GM12878 (cell line): ENCODE measurements at places on chromosomes 5 and 9.

DNA sequence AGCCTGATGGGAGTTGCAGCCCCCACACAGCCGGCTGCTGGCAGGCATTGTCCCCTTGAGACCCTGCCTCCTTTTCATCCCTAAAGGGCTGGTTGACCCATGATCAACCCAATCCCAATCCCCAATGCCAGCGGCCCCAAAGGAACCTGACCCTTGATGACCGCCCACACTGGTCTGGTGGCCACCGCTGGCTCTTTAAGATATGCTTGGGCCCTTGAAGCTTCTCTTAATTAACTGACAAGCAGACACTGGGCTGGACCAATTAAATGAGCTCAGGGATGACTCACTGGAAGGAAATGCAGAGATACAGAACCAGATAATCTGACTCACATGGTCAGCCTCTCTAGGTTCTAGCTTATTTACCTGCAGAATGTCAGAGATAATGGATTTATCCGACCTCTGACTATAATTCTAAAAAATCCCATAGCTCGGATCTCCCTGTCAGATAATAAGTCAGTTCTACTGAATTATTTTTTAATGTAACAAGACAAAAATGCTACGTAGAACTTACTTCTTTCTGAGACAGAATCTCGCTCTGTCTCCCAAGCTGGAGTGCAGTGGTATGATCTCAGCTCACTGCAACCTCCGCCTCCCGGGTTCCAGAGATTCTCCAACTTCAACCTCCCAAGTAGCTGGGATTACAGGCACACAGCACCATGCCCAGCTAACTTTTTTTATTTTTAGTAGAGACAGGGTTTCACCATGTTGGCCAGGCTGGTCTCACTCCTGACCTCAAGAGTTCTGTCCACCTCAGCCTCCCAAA, 11.1 kb upstream of the MLANA start:
- DNase-seq: no peak

DNA sequence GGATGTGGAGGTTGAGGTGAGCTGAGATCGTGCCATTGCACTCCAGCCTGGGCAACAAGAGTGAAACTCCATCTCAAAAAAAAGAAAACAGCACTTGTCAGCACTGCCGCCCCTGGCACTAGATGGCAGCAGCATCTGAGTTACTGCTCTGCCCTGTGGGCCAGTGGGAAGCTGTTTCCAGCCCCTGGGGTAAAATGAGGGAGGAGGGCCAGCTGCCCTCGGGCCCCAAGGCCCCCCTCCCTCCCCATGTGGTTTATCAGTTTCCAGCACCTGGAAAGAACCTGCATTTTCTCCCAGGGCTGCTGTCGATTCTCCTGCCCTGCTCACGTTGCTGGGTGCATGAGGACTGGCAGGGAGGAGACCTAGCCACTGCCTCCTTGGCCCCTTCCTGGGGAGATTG, 13.2 kb upstream of the CEL start:
- no peak for DNase-seq

- DNase-seq: no peak
Measured at GRCh38 chr9:122126331-122127261, 33.0 kb downstream of the NDUFA8 start.

DNA sequence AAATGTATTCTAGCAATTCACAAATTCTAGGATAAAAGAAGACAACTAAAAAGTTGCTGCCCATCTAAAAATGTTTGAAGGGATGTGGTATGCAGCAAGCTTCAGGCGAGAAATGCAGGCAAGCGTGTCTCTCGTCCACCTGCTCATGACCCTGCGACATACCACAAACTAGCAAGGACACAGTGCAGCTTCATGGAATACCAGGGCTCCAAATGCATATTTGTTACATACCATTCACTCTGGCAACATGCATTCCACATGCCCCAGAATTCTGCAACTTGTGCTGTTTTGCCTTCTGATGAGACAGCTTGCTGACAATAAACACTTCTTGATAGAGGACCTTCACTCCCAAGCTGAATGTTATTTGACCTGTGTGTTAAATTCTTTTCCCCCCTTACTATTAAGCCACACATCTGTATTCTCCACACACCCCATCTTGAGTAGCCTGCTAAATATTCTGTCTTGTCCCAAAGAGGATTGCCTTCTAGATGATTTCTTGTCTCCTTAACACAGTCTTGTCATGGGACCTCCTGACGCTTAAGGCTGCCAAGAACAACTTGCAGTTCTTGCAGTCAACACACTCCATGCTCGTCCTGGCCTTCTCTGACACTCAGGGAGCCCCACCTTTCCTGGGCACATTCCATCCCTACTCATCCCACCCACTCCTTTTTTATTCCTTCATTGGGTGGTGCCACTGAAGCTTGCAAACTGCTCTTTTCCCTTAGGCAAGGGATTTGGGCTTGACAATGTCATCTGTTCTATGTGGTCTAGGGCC, 340.5 kb downstream of the PIK3R1 start:
- no peak for DNase-seq

- DNase-seq: no peak
Measured at GRCh38 chr5:57725658-57726504, 243.3 kb upstream of the ACTBL2 start.

GRCh38 chr5:10133830-10134229, 115.9 kb downstream of the ATPSCKMT start:
- DNase-seq: no peak

DNA sequence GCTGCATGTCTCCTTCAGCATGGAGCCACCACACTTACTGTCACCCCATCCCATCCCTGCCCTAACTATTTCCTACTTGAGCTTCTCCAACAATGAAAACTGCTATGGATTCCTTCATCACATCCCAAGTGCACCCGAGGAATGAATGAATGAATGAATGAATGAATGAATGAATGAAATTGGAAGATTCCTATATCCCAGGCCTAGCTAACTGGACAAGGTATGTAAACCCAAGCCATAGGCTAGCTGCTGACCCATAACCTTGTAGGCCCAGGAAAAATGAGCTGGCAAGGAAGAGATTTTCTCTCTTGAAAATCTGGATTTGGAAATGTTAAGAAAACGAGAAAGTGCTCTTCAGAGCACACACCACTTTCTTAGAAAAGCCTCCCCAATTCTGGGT, 97.4 kb downstream of the GABBR2 start:
- DNase-seq: no peak

DNA sequence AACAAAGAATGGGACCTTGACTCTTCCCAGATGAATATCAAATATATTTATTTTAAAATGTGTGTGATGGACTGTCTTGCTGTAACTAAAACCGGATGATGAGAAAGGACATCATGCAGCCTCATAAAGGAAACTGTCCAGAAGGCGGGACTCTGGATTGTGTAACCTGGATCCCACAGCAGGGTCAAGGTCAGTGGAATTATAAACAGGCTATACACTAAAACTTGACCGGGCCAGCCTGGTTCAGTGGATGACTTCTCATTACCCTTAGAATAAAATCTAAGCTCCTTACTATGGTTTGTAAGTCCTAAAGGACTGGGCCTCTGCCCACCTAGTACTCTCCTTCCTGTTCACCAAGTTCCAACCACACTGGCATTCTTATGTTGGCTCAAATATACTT, 280.3 kb downstream of the ELAVL2 start:
- DNase-seq: no peak

DNA sequence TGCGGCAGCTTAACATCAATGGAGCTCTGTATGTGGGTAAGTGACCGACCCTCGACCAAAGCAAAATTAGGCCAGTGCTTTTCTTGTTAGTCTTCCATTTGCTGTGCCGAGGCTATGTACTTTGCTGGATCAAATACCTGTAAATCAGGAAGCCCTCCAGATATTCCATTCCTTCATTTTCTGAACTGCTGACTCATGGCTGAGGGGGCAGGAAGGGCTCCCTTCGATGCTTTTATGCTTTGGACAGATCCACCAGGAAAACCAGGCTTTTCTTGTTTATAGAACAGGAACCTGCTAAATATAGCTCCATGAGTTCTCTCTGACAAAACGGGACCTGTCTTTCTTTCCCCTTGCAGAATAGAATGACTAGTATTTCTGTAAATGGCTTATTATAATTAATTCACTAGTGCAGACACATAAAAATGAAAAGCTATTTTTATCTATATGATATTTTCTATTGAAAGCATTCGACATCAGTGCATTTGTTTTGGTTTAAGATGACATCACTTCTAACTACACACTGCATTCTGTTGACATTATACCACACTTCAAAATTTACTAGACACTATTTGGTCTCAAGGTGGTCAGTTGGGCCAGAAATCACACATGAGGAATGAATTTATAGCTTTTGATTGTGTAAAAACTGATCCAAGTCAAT, 93.3 kb downstream of the LIFR start:
- no peak for DNase-seq

DNA sequence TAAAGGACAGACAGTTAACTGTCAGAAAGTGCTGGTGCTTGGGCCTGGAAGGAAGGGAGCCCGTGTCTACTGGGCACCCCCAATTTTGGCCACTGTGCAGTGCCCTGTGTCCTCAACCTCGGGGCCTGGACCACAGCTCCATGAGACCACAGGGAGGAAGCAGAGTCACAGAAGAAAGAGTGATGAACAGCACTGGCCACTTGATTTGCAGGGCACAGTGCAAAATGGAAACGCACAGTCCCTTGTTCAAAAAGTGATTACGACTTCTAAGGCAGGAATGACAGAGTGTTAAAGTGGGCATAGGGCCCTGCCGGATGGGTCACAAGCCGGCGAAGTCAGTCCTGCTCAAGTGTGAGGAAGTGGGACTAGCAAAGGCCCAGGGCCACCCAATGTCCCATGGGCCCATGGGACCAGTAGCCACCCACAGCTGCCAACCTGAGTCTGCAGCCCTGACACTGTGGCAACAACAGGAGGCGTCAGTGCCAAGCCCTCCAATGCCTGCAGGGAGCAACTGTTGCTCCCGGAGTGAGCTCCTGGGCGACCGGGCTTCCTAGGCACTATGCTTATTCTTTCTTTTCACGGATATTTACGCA, 85.4 kb downstream of the ADAMTS2 start:
- no peak for DNase-seq

GRCh38 chr9:85225180-85225579, 516.6 kb downstream of the AGTPBP1 start:
- DNase-seq: no peak

GRCh38 chr5:56543441-56544388, 271.6 kb upstream of the MAP3K1 start:
- no peak for DNase-seq

- DNase-seq: no peak
Measured at GRCh38 chr9:33130961-33131789, 36.0 kb downstream of the B4GALT1 start.

DNA sequence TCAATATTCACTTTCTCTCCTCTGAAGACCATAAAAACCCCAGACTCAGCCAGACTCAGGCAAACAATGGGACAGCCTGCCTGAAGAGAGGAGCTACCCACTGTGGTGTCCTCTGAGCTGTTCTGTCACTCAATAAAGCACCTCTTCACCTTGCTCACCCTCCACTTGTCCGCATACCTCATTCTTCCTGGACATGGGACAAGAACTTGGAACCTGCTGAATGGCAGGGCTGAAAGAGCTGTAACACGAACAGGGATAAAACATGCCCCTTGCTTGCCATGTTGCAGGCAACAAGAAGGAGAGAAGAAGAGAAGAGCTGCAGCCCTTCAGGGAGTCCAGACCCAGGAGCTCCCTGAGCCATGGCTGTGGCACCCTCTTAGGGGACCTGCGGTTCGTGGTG, 86.8 kb upstream of the SEMA6A start:
- DNase-seq: no peak

- DNase-seq: no peak
Measured at GRCh38 chr5:105882956-105883481, 1787.7 kb downstream of the EFNA5 start.

GRCh38 chr5:59665086-59665831, 228.3 kb downstream of the PDE4D start:
- DNase-seq: no peak
